ENCODE measurements at places on chromosomes 5 and 9.

- no peak for DNase-seq
Measured at GRCh38 chr9:112299514-112299913, 33.9 kb downstream of the PTBP3 start.

DNA sequence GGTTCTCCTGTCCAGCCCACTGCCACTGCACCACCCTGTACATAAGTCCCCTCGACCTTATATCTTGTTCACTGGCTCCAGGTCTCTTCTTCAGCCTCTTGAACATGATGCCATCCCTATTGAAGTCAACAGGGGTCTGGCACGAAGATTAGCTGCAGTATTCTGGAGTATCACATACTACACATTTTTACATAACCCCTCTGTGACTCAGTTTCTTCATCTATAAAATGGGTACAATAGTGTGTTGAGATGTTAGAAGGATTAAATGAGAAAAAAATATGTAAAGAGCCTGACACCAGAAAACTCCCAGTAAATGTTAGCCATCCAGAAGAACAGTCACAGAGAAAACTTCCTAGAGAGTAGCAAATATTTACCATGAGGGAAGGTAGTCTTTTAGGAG is 98.9 kb downstream of the PIK3R1 start:
- no peak for DNase-seq

GRCh38 chr5:107310181-107310580 is 360.6 kb downstream of the EFNA5 start:
- DNase-seq, result no peak

DNA sequence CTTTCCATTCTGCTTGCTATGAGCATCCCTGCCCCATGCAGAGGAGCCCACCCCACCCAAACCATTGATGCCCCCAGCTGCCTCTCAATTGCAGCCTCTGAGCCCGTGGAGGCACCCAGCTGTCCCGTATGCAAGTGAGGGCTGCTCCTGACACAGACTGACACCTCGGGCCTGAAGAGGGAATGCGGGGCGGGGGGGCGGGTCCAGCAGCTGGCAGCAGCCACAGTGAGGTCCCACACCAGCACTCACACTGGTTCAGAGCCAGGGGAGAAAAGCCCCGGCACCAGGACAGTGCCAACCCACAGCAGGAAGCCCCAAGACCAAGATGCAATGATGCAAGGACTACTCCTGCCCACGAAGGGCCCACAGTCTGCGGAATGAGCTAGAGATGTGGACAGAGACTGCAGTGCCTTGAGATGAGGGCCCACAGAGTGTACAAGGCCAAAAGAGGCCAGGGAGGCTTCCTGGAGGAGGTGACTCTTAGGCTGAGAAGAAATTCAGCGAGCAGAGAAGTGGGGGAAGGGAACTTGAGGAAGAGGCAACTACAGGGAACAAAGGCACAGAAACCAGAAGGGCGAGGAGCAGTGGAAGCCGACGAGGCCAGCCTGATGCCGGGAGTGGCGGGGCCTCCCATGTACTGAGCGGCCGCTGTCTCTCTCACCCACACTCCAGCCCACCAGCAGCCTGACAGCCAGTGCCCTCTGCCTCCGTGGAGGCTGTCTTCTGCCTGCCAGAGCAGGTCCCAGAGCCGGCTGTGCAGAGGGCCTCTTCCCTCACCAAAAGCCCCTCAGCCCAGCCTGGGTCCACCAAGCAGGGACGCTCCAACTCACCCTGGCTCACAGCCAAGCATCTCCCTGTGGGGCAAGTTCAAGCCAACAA is 9.2 kb downstream of the EEIG1 start:
- DNase-seq, result no peak

GRCh38 chr9:133301253-133302230 is 26.5 kb upstream of the ABO start:
- no peak for DNase-seq

DNA sequence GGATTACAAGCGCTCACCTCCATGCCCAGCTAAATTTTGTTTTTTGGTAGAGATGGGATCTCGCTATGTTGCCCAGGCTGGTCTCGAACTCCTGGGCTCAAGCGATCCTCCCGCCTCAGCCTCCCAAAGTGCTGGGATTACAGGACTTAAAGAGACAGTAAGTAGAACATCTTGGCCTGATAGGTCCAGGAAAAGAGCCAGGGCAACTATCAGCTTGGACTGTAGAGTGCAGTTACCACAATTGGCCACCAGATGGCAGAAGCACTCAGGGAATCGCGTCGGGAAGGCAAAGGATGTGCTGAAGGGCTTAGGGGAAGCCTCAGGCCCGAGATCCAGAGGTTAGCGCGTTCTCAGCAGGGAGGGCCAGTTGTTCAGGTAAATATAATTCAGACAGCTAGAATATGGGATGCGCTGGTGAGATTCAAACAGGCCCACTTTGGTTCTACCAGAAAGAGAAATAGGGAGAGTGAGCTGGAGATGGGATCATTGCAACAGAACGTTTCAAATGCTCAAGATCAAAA is 21.5 kb downstream of the C9orf57 start:
- DNase-seq, result peak; percentile 58

GRCh38 chr9:91422758-91423711 is 597 bp downstream of the NFIL3 start:
- peak; percentile 66 for DNase-seq

DNA sequence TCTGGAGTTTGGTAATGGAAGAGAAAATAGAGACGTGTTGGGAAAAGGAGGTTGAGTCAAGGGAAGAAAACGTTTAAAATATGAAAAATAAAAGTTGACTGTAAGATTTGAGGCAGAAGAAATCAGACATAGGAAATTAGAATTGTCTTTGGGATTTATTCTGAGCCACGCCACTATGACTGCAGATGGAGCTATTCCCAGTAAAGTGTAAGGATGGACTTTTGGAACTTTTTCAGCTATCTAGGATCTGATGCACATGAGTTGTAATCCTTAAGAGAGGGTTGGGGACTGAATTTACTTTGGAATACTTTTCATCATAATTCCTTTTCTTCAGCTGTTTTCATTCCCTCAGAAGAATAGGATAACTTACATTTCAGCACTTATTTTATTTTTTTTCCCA is 336.7 kb downstream of the FAM170A start:
- DNase-seq, result no peak

DNA sequence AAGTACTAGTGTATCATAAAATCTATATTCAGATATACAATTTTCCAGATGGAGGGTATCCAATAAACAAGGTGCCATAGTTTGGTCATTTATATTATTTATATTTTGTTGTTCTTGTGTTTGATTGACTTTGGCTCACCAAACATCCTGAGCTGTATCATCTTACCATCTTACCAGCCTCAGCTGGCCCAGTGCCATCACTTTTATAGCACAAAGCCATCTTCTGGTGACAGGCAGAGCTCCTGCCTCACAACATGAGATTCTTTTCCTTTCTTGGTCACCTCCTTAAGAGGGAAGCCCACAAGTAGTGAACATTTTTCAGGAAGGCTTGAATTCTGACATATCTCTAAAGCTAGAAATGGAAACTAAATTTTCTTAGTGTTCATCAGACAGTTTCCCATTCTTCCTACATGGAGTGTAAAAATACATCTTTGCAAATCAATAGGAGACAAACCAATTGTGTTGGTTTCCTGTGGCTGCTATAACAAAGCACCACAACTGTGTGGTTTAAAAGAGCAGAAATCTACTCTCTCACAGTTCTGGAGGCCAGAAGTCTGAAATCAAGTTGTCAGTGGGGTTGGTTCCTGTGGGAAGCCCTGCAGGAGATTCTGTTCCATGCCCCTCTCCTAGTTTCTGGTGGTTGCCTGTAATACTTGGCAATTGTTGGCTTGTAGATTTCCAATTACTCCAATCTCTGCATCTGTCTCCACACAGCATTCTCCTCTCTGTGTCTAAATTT is 341.8 kb downstream of the MAN2A1 start:
- no peak for DNase-seq

DNA sequence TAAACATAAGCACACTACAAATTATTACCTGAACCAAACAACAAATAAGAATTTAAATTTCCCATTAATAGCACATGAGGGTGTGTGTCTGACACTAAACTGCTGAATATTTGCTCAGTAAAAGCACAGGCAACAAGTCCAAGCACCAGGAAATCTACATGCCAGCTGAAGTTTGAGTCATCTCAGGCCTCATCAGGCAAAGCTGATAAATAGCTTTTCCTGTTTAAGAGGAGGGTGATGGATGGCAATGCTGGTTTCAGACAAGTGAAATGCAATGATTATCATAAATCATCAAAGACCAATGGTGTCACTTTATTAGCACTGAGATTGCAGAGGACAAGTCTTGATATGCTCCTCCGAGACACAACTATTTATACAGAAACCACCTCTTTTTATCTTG is 1668.0 kb upstream of the C9orf72 start:
- no peak for DNase-seq

GRCh38 chr5:168890816-168891812 is 311.9 kb upstream of the PANK3 start:
- DNase-seq, result no peak

GRCh38 chr5:157157293-157157891 is 8.7 kb downstream of the GARIN3 start:
- DNase-seq, result no peak

- DNase-seq, result no peak
Measured at GRCh38 chr5:72121052-72121779, 13.9 kb downstream of the MAP1B start.

DNA sequence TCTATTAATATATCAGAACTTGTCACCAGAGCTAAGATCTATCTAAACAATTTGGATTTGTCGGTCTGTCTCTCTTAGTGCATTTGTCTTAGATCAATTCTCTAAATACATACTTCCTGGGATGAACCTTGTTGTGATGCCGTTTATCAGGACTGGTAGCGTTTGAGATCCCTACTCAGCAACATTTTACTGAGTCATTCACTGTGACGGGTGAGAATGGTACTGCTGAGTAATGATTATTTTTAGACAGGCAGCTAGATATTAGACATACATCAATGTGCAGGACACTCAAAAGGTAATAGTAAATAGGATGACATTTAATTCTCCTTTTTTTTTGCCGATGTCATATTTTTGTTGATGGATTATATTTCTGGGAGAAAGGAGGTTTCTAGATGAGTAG is 209.0 kb downstream of the CSNK1G3 start:
- no peak for DNase-seq

DNA sequence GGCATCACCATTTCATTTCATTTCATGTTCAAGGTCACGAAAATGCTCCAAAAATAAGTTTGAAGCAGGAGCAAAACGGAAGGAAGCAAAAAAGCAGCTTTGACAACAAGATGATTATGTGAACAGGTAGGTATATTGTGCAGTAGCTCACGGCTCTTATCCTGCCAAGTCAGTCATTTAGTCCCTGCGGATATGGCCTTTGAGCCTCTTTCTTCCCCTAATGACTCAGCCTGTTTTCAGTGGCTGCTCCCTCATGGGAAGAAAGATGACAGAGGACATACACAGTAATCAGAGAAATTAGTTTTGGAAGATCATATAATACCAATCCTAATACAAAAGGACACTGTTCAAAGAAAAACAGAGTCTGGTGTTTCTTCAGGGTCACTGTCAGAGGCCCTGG is 155.8 kb upstream of the GRAMD2B start:
- DNase-seq, result no peak

- DNase-seq, result no peak
Measured at GRCh38 chr9:29945012-29945411, 2371.7 kb upstream of the C9orf72 start.
